ENCODE measurements at places on chromosomes 3 and 15.

GRCh38 chr3:11691767-11692531 lies 48.2 kb upstream of the VGLL4 start:
- DNase-seq = no peak

GRCh38 chr15:25761971-25762662 lies 101.0 kb downstream of the ATP10A start:
- DNase-seq = no peak

- no peak for DNase-seq
These were observed 129.0 kb upstream of the SLC7A14 start for GRCh38 chr3:170714562-170715535.

- no peak for DNase-seq
These were observed 215.7 kb downstream of the POLQ start for GRCh38 chr3:121330118-121330517.

- no peak for DNase-seq
These were observed 183.2 kb downstream of the CACNA2D3 start for GRCh38 chr3:54305409-54306099.

DNA sequence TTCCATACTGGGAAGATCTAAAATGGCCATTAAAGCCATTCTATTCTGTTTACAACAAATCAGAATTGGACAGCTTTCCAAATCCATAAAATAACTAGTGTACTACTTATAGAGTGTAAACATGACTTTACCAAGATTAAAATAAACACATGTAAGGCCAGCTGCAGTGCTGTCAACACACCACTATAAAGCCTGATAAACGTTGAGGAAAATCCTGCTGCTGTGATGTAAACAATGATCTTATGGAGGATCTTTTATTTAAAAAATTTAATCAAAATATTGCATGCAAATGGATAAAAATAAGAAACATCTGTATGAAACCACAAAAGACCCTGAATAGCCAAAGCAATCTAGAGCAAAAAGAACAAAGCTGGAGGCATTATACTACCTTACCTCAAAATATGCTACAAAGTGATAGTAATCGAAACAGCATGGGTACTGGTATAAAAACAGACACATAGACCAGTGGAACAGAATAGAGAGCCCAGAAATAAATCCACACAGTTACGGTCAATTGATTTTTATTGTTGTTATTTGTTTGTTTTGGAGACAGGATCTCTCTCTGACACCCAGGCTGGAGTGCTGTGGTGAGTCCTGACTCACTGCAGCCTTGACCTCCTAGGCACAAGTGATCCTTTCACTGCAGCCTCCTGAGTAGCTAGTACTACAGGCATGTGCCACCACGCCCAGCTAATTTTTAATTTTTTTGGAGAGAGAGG lies 428.8 kb upstream of the C2CD4B start:
- no peak for DNase-seq

Data from HS-5 (cell line).